ENCODE measurements at places on chromosomes 16 and 17.

DNA sequence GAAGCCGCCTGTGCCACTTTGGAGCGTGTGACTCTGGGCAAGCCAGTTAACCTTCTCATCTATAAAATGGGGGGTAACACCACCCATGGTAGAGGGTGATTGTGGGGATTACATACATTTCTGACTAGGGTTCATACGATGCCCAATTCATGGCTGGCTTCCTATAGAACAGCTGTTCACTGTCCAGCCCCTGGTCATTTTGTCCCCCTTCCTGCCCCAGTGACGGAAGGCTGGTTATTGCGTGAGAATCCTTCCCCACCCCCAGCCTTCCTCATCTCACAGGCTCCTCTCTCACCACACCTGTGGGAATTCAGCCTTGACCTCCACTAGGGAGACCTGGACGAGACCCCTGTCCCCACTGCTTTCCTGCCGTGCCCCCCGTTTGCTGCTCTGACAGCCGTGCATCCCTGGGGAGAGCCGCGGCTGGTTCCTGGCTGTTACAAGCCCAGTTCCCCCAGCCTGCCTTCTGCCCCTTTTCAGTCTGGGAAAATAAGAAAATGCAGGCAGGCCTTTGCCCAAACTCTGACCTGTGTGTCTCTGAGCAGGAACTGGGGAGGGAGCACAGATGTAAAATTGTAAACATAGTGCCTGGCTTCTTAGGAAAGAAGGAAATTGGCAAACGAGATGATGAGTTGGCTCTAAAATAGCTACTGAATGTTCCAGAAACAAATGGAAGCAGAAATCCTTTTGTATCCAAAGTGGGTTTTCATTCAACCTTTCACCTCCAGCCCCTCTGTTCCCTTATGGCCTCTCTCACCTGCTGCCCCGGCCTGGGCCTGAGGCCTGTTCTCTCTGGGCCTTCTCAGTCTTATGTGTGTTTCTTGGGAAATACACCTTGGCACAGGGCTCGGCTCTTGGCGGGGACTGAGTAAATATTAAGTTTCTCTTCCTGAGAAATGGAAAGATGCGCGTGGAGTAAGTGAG, 67.3 kb downstream of the OR1D5 start:
- H3K27ac ChIP-seq: peak overlapping the region; percentile 32
- H3K4me3 ChIP-seq: no peak overlapping the region
- no peaks in the 10 kb centered on the region for H3K4me1 ChIP-seq
- H3K36me3 ChIP-seq: peaks cover 9% of the 10 kb centered on the region
- DNase-seq: no peak
- H3K27me3 ChIP-seq: no peaks in the 10 kb centered on the region

DNA sequence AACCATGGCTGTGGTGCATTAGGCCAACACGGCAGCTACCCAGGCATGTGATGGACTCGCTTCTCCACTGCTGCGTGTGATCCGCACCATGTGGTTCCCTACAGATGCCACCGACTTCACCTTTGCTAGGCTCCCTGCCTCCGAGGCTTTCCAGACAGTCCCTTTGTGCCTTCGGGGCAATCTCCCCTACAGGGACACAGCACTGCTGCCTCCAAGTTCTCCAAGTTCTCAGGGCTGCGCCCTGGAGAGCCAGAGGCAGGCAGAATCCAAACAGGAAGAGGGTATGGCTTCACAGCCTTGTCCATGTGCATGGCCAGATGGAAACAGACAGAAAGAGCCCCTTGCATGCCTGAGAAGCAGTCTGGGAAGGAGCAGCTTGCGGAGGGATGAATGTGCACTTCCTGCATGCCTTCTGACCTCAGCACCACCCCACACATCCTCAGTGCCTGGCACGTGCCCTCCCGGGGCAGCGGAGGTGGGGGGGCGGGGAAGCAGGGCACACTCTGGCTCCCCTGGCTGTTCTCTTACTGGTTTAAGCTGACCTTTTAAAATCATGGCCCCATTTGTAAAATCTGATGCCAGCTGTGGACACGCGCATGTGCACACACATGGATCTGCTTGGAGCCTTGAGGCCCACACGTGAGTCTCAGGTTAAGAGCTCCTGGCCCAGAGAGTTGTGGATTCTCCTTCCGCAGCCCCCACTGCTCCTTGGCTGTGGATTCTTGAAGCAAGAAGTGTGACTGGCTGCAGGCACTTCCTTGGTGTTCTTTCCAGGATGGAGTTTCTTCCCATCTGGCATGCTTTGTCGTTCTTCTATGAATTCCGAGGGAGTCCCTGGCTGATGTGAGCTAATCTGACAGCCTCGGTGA, 55.3 kb upstream of the MTSS2 start:
- peaks cover 4% of the 10 kb centered on the region for H3K36me3 ChIP-seq
- H3K27ac ChIP-seq: peak overlapping the region; percentile 90
- peaks cover 22% of the 10 kb centered on the region for H3K4me1 ChIP-seq
- H3K27me3 ChIP-seq: no peaks in the 10 kb centered on the region

DNA sequence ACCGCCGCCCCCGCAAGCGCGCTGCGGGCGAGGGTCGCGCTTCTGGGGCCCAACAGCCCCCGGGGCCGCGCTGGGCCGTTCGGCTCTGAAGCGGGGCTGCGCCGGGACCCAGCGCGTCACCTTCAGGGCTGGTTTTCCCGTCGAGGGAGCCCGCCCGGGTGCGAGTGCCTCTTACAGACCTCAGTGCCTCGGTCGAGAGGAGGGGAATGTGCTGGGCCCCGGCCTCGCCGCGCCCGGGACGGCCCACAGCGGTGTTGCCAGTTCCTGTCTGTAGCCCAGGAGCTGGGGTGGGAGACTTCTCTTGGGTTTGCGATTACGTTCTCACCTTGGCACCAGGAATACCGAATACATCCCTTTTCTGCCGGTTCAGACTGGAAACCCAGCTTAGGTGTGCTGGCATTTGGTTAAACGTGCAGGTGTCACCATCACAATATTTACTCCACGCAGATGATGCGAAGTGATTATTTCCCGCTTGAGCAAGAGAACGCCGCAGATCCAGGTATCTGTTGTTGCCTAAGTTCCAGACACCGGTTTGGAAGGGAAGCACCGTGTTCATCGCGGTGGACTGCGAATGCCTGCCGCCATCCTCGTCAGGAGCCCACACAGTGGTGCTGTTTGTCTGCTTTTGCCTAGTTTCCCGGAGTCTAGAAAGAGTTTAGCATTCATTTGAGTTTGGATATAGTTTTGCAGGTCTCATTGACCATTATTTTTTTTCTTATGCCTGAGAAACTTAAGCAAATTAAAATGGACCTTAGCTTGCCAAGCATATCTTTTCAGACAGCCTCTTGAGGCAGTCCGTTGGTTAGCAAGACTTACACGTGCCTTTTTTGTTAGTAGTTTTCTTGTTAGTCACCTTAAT, 914 bp downstream of the MAP1LC3B start:
- H3K4me1 ChIP-seq: peaks cover 34% of the 10 kb centered on the region
- H3K27ac ChIP-seq: peak overlapping the region; percentile 92
- H3K36me3 ChIP-seq: no peaks in the 10 kb centered on the region
- peak overlapping the region; percentile 89 for H3K4me3 ChIP-seq

GRCh38 chr16:19745286-19746010, 27.4 kb downstream of the IQCK start:
- H3K36me3 ChIP-seq: no peaks in the 10 kb centered on the region
- no peak overlapping the region for H3K27ac ChIP-seq
- no peak overlapping the region for H3K4me3 ChIP-seq
- H3K27me3 ChIP-seq: peaks cover 2% of the 10 kb centered on the region
- no peak for DNase-seq

DNA sequence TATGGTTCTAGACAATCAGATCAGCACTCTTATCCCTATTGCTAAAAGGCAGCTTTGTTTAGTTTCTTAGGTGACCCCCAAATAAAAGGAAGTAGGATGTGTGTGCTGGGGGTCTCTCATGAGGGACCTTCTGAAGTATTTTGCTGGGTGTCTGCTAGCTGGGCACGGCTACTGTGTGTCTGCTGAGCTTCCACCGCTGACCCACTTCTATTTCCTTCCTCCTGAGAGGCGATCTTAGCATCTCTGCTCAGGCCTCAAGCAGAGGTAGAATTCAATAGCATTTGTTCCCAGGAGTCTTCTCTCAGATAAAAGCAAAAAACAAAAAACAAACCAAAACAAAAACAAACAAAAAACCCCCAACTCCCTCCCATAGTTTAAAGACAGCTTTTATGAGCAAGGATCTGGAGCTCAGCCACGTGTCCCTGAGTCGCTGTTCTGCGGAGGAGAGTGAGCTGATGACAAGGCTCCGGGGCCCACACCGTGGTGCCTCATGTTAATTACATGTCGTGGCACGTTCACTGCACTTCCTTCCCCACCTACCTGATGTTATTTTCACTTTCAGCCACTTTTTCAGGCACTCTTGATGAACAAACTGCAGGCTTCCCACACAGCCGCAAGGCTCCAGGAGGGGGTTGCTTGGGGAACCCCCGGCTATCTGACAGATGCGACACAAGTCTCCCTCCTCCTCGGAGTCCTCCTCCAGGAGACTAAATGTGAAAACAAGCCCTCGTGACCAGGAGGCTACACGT, 83.5 kb downstream of the MARCHF10 start:
- peaks cover 33% of the 10 kb centered on the region for H3K4me1 ChIP-seq
- peak overlapping the region; percentile 99 for H3K27ac ChIP-seq
- no peaks in the 10 kb centered on the region for H3K27me3 ChIP-seq
- peak; percentile 47 for DNase-seq

- H3K27ac ChIP-seq: no peak overlapping the region
- peaks cover 10% of the 10 kb centered on the region for H3K4me1 ChIP-seq
- DNase-seq: no peak
- peaks cover 3% of the 10 kb centered on the region for H3K36me3 ChIP-seq
- H3K27me3 ChIP-seq: no peaks in the 10 kb centered on the region
Measured at GRCh38 chr17:32370426-32370825, 20.5 kb downstream of the ZNF207 start.

DNA sequence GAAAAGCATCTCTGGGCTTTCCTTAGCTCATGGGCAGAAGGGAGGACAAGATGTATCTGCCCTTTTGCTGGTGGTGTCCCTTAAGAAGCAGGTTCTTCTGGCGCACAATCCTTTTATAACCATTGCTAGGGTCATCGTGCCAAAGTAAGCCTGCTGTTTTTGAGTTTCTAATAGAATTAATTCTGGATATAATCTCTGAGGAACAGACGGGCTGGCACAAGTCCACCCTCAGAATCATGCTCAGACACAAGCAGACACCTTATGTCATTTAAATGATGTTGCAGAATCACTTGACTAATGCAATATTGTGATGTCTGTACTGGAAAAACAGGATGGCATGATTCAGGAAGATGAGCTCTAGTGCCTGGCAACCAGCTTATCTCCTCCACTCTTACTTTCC, 18.8 kb upstream of the MMD start:
- H3K4me3 ChIP-seq: no peak overlapping the region
- H3K4me1 ChIP-seq: peaks cover 6% of the 10 kb centered on the region
- H3K36me3 ChIP-seq: peaks cover 3% of the 10 kb centered on the region
- DNase-seq: no peak

- no peak overlapping the region for H3K4me3 ChIP-seq
- H3K36me3 ChIP-seq: peaks cover 12% of the 10 kb centered on the region
- H3K27ac ChIP-seq: no peak overlapping the region
- no peak for DNase-seq
- H3K27me3 ChIP-seq: no peaks in the 10 kb centered on the region
Measured at GRCh38 chr16:9118170-9118569, 26.7 kb downstream of the HAPSTR1 start.

DNA sequence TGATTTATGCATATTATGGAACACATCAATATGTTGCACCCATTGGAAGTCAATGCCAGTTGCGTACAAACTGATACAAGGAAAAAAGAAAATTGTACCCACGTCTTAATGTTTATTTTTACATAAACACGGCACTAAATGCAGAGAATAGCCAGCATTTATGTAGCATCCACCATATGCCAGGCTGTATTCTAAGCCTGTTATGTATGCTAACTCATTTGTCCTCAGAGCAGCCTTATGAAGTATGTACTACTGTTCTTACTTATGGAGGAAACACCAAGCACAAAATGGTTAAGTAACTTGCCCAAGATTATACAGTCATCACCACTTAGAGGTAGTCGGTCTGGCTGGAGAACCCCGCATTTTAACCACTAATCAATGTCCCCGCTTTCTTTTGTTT, 837.9 kb upstream of the RBFOX1 start:
- no peaks in the 10 kb centered on the region for H3K27me3 ChIP-seq
- no peak for DNase-seq
- H3K27ac ChIP-seq: no peak overlapping the region
- H3K4me3 ChIP-seq: no peak overlapping the region
- no peaks in the 10 kb centered on the region for H3K4me1 ChIP-seq
- H3K36me3 ChIP-seq: no peaks in the 10 kb centered on the region

- no peak overlapping the region for H3K4me3 ChIP-seq
- peaks cover 13% of the 10 kb centered on the region for H3K4me1 ChIP-seq
- no peaks in the 10 kb centered on the region for H3K27me3 ChIP-seq
- no peak for DNase-seq
- no peak overlapping the region for H3K27ac ChIP-seq
- H3K36me3 ChIP-seq: no peaks in the 10 kb centered on the region
Measured at GRCh38 chr16:920717-921116, 50.1 kb downstream of the LMF1 start.

- no peak for DNase-seq
- H3K27ac ChIP-seq: no peak overlapping the region
- no peak overlapping the region for H3K4me3 ChIP-seq
- H3K27me3 ChIP-seq: peaks cover 33% of the 10 kb centered on the region
Measured at GRCh38 chr17:44375196-44376017, 11.8 kb upstream of the FAM171A2 start.

DNA sequence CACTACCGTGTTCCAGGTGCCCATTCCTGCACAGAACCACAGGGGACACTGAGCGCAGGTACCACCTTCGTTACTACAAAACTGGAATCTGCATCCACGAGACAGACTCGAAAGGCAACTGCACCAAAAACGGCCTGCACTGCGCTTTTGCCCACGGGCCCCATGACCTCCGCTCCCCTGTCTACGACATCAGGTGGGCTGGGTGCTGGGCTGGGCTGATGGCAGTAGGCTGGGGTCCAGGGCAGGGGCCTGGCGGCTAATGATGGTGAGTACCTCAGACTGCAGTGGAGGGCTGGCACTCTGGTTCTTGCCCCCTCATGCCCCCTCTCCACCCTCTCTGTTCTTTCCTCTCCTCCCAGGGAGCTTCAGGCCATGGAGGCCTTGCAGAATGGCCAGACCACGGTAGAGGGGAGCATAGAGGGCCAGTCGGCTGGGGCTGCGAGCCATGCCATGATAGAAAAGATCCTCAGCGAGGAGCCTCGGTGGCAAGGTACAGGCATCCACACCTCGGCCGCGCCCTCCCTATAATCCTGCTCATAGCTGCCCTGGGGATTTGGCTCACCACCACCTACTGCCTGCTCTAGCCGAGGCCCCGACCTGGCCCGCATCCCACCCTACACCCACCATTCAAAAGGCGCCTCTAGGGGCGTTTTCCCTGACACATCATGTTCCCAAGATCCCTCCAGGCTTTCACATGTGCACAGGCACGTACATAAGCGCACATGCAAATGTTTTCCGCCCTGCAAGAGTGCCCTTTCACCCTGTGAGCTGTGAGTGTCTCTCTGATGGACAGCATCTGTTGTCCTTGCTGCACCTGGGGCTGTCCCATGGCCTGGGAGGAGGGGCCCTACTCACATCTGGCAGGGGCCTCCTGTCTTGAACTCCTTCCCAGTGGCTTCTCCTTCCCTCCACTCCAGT, 27.7 kb downstream of the UNK start:
- H3K36me3 ChIP-seq: peaks cover 2% of the 10 kb centered on the region
- DNase-seq: no peak
- H3K27ac ChIP-seq: no peak overlapping the region

- H3K4me1 ChIP-seq: peaks cover 7% of the 10 kb centered on the region
- no peaks in the 10 kb centered on the region for H3K36me3 ChIP-seq
- no peak overlapping the region for H3K27ac ChIP-seq
- H3K4me3 ChIP-seq: no peak overlapping the region
- DNase-seq: no peak
Measured at GRCh38 chr17:40433551-40434415, 9.5 kb upstream of the IGFBP4 start.
